ENCODE measurements at places on chromosomes 3 and 15. TPM values are rescaled to one million over a fixed set of nuclear protein-coding genes. Genes with fewer than 3 reads are reported as not detected.

Gene FBLN2
- 585 TPM for total RNA-seq

Gene LRRN1
- total RNA-seq: 0.65 TPM

Gene OXTR
- 1.1 TPM for total RNA-seq

Gene CCK
- not detected for total RNA-seq

Gene RETNLB
- total RNA-seq: not detected

Gene SAXO2
- total RNA-seq: 5.8 TPM

Gene CELF6
- 0.76 TPM for total RNA-seq

Gene PLA2G4E
- total RNA-seq: not detected

Gene LPP
- 1,705 TPM for total RNA-seq

Gene PLSCR4
- 37.7 TPM for total RNA-seq

Gene PTX3
- 84.0 TPM for total RNA-seq

Gene GOLGA6L10
- total RNA-seq: 1.5 TPM

Gene SH2D7
- not detected for total RNA-seq

Gene GOLIM4
- total RNA-seq: 42.8 TPM

Gene AMT
- 6.1 TPM for total RNA-seq

Gene CLEC3B
- total RNA-seq: 50.0 TPM

Gene ALS2CL
- total RNA-seq: 12.5 TPM

Gene GRIP2
- total RNA-seq: 3.9 TPM

Gene GLDN
- total RNA-seq: 10.1 TPM

Gene CHMP2B
- 45.0 TPM for total RNA-seq

Gene CIB2
- 6.7 TPM for total RNA-seq

Gene EXOG
- 12.3 TPM for total RNA-seq

Gene PTPRG
- total RNA-seq: 98.0 TPM

Gene ZNF774
- 4.0 TPM for total RNA-seq

Gene CFAP92
- 0.14 TPM for total RNA-seq

Gene GPR27
- total RNA-seq: 6.5 TPM

Gene HCN4
- not detected for total RNA-seq

Gene RARB
- total RNA-seq: 8.9 TPM

Gene TLR9
- total RNA-seq: 0.46 TPM

Gene SLC25A36
- 57.2 TPM for total RNA-seq

Gene SYNM
- 863 TPM for total RNA-seq

Gene SLC22A14
- total RNA-seq: 0.38 TPM

Gene PRSS50
- total RNA-seq: not detected

Gene MST1R
- total RNA-seq: 1.2 TPM

Gene NR1I2
- total RNA-seq: 0.19 TPM

Gene FSIP1
- 1.00 TPM for total RNA-seq

Gene MLH1
- total RNA-seq: 26.9 TPM

Gene C3orf33
- total RNA-seq: 3.0 TPM

Gene CCRL2
- total RNA-seq: 2.4 TPM

Gene PIERCE2
- total RNA-seq: 1.8 TPM

Gene ALG1L2
- total RNA-seq: 0.90 TPM

Gene RAD51
- total RNA-seq: 0.52 TPM

All from posterior vena cava (tissue), 2 donors.